ENCODE measurements at places on chromosomes 4 and X.

- no peak for DNase-seq
Observed at GRCh38 chrX:72029483-72030411, 102.0 kb downstream of the RTL5 start.

DNA sequence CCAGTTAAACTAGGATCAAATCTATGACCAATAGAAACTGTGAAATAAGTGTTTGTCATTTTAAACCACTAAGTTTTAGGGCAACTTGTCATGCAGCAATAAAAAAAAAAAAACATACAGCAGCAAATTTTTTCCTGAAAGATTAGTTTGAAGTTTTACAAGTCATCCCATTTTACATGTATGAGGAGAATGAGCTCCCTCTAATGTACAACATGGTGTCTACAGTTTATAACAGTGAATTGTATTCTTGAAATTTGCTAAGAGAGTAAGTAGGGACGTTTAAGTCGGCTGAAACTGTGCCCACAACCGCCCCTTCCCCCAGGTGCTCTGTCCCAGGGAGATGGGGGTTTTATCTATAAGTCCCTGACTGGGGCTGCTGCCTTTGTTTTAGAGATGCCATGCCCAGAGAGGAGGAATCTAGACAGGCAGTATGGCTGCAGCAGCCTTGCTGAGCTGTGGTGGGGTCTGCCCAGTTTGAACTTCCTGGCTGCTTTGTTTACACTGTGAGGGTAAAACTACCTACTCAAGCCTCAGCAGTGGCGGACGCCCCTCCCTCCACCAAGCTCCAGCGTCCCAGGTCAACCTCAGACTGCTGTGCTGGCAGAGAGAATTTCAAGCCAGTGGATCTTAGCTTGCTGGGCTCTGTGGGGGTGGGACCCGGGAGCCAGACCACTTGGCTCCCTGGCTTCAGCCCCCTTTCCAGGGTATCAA lies 499.3 kb upstream of the CT83 start:
- DNase-seq, result no peak

GRCh38 chr4:165204462-165204830 lies 2.9 kb upstream of the KLHL2 start:
- no peak for DNase-seq

DNA sequence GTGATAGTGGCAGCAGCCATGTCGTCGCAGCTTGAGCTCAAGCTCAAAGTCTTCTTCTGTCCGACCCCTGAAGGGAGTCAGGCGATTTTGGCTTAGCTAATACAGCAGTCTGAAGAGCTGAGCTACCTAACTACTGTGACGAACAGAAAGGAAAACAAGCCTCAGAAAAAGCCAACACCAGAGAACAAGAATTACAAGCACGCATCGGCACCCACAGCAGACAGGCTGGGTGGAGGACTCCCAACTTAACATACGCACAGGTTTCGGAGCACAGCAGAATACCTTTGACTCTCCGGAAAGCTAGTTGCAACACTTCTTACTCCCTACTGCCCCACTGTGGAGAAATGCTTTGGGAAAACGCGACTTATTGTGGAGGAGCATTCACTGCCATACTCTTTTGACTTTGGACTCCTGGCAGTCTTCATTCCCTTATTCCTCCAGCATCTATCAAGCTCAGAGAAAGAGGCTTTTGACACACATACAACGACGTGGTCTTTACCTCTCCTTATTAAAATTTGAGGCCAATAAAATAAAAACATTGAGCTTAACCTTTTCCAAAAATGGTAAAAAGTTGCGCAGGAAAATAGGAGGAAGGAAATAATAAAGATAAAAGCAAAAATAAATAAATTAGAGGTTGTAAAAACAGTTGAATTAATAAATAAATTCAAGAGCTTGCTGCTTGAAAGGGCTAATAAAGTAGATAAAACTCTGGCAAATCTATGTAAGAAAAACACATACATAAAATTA lies 41.3 kb upstream of the GPC3 start:
- DNase-seq, result peak; percentile 5

GRCh38 chrX:89034679-89035078 lies 287.7 kb downstream of the CPXCR1 start:
- no peak for DNase-seq

DNA sequence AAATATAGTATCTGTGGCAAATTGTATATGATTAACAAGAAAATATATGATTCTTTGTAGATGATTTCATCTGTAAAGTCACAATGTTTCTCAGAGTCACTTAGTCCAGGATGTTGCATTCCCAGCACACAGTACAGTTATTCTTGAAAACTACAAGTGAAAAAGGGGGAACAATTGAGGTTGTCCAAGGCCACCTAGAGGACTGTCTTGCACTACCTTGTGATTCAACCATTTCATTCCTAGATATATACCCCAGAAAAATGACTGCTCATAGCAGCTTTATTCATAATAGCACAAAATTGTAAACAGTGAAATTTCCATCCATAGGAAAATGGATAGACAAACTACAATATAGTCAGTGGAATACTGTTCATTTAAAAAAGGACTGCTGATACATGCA lies 16.0 kb downstream of the C4orf33 start:
- DNase-seq, result no peak

GRCh38 chr4:150817804-150818528 lies 197.1 kb downstream of the LRBA start:
- DNase-seq, result no peak

DNA sequence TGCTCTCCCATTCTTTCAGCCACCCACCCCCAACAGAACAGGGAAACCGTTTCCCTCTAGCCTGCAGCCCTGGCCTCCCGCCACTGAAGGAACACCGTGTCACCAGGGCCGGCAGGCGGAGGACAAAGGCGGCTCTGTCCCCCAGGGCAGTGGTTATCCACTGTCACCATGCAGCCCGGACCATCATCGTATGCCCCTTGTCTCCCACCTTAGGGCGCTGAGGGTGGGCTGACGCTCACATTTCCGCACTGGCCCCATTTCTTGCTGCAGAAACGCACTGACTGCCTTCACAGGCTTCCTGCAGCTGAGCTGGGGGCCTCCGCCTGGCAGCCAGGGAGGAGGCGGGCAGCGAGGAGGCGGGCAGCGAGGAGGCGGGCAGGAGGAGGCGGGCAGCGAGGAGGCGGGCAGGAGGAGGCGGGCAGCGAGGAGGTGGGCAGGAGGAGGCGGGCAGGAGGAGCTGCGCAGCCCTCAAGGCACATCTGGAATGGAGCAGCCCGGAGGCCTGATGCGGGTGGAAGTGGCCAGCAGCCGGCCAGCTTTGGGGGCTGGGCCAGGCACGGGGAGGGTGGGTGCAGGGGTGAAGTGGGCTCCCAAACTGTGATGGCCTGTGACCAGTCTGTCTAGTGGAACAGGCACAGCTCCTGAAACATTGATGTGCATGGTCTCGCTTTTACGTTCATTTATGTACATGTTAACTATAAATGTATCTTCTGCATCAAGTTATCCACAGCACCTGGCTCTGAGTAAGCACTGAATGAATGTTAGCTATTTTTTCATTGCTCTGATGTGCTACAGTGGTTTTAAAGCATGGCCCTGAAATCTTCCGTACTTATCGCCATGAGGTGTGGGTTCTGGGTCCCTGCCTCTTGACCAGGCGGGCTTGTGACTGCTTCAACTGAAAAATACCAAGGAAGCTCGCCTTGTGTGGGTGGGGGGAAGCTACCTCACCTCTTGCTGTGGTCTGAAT lies 20.6 kb upstream of the KIAA0232 start:
- DNase-seq, result no peak

- DNase-seq, result peak; percentile 19
Observed at GRCh38 chrX:65926095-65927019, 113.5 kb downstream of the VSIG4 start.

DNA sequence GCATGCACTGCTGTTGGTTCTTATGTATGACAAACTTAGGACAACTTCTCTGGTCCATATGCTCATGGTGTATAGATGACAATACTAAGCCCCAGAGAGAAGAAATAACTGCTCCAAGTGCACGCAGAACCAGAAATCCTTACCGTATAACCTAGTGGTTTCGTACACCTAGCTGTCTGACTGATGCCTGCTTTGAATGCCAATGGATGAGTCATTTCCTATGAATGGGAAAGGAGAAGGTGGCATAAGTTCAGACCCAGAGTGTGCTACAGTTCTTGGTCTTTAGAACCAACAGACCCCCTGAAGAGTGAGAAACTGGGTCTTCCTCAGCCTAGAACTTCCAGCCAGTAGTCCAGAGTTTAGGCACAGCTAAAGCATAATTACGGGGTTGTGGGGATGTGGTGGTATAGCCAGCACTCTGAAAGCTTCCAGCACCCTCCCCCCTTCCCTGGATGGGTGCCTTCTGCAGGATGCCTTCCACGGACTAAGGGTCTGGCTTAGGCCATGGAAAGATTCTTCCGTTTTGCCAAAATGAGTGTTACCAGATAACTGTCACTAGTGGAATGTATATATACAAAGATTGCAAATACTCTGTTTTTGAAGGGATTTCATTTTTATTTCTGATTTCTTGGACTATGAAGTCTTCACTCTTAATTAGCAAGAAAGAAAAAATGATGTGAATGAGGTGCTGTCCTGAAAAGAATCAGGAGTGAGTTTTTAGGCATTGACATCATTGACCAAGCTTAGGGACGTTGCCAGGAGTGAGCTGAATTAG lies 84.6 kb upstream of the PACRGL start:
- DNase-seq, result no peak

GRCh38 chr4:25843340-25844097 lies 19.3 kb downstream of the SEL1L3 start:
- DNase-seq, result no peak

- DNase-seq, result no peak
Observed at GRCh38 chrX:72392042-72392441, 86.3 kb upstream of the CITED1 start.

DNA sequence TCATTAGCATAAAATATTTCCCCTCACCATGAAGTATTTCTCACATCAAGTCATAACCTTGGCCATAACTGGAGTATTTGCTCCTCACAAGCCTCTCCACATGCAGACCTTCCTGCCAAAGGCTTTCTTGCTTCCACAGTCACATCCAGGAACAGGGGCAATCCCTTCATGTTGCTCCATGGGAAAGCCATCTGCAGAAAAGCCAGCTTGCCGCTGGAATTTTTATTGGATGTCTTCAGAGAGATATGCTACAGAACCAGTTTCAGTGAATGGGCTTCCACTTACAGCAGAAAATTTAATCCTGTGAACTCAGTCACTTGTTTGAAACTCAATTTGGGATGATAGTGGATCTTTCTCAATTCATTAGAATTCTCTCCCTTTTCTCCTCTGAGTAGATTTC lies 3.2 kb upstream of the CDKN2AIP start:
- DNase-seq, result no peak

DNA sequence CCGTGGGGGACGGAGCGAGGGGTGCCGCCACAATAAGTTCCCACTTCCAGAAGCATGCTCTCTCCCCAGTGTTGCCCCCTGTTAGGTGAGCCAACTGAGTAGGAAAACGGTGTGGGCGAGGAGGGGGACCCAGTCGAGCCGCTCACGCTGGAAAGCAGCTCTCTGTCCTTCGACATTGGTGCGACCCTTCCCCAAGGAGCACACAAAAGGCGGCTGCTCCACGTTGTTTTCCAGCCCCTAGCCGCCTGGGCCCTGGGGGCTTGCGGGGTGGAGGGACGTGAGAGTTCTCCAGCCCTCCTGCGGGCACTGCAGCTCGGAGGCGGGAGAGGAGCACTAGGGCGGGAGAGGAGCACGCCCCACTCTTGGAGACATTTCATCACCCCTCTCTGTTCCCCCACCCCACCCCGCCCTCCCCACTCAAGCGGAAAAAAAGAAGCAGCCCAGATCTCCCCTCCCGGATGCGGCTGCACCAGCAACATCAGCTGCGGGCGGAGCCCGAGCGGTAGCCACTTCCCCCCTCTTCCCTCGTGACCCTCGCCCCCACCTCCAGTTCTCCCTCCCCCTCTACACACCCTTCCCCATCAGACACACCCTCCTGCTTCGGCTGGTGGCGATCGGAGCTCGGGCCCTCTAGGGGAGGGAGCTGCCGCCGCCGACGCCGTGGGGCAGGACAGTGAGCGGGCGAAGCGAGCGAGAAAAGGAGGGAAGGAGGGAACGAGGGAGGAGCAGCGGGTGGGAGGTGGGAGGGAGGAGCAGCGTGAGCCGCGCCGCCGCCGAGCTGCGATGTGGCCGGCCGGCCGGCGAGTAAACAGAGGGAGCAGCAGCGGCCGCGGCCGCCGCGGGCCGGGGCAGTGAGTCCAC lies at the start of gene DOCK11:
TSS of gene DOCK11 (plus strand) at position 755 of the 861 bp plus-strand sequence. CDS start 157 bp downstream, outside the sequence.
- peak; percentile 68 for DNase-seq

DNA sequence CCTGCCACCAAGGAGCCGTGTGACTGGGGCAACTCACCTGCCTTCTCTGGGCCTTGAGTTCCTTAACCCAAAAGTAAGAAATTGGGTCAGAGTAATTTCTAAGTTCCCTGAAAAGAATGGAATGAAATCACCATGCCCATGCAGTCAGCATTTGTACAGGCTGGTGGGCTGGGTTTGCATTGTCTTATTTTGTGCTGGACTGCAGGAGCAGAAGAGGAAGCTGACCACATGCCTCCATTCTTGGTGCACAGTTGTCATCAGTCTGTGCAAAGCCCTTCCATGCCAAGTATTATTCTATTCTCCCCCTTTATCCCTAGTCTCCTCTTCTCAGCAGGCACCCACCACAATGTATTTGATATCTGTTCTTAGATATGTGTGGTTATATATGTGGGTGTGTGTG lies 56.3 kb downstream of the FHDC1 start:
- no peak for DNase-seq

DNA sequence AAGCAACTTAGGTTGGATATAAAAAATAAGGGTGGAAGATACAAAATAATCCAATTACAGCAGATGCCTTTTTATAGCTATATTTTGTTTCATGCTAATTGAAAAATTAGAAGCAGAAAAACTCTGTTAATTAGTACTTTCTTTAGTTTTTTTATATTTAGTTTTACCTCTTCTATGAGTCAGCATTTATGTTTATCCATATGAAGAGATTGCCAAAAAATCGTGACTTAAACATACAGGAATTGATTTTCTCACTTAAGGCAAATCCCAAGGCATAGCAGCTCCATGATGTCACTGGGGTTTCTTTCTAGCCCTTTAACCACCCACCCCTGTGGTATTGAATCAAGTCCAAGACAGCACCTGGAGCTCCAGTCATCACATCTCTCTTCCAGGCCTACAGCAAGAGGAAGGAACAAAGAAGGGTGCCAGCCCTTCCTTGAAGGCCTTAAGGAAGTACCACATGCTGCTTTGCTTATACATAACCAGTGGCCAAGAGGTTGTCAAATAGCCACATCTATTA lies 365.8 kb upstream of the TENM3 start:
- DNase-seq, result no peak

DNA sequence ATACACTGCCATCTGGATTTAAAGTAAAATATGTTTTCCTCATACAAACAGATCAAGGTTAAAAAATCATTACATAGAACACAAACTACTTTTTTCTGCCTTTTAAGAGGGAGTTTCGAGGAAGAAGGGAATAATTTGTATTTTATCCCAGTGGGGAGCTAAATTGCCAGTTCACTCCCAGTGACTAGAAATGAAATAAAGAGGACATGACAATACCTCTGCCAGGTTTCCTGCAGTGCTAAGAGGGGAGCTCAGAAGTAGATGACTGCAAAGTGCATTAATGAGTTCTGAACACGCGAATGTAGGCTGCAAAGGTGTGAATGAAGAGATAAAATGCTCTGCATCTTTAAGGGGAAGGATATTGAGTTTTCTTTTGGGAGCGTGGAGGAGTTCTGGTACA lies 69.7 kb downstream of the SRPX start:
- no peak for DNase-seq

- peak; percentile 42 for DNase-seq
Observed at GRCh38 chrX:46588263-46588662, 14.7 kb downstream of the CHST7 start.
